Frontal cortex (tissue), 4 donors: ENCODE measurements at places on chromosomes 5 and 9.

DNA sequence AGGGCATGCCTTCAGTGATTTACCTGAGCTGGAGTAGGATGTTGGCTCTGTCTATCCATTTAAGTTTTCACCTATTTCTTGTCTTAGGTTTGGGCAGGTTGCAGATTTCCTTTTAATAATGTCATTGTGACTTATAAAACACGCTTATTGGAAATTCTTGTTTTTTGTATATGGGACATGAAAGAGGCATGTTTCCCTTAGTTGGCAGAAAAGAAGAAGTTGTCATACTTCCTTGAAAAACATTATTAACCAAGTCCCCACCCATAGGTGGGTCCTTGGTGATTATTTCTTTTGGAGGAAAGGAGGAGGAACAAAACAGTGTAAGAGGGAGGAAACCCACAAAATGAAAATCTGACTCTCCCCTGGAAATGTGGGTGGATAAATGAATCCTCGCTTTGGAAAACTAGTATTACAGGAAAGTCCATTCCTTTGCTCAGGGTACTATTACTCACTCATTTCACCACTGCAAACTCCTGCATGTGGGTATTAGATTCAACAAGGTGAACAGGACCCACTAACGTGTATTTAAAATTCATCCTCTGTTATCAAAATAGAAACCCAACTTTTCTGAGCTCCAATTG is 9.3 kb downstream of the CER1 start:
- DNase-seq: no peak

DNA sequence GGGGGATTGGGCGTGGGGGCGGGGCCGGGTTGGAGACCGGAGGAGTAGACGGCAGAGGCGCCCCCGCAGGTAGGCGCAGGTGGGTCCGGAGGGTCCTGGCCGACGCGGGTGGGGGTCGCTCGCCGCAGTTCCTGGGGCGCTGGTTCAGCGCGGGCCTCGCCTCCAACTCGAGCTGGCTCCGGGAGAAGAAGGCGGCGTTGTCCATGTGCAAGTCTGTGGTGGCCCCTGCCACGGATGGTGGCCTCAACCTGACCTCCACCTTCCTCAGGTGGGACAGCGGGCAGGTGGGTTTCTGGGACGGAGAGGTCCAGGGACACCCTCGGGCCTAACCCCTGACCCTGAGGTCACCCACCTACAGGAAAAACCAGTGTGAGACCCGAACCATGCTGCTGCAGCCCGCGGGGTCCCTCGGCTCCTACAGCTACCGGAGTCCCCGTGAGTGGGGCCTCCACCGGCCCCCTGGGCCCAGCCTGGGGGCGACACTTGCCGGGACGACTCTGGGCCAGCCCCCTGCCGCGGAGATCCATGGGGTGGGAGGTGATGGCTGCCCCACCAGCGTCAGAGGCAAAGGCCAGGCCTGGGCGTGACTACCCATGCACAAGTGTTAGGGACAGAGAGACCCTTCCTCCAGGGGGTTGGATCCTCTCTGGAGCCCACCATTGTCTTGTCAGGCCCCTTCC is 1.7 kb downstream of the PTGDS start:
- no peak for DNase-seq

- no peak for DNase-seq
Measured at GRCh38 chr5:144247131-144247530, 76.5 kb downstream of the KCTD16 start.

GRCh38 chr9:92455217-92455616 is 27.1 kb downstream of the ASPN start:
- DNase-seq: no peak

- DNase-seq: no peak
Measured at GRCh38 chr5:92147798-92148197, 764.7 kb upstream of the ARRDC3 start.

- no peak for DNase-seq
Measured at GRCh38 chr9:71602652-71603051, 165.7 kb downstream of the CEMIP2 start.

DNA sequence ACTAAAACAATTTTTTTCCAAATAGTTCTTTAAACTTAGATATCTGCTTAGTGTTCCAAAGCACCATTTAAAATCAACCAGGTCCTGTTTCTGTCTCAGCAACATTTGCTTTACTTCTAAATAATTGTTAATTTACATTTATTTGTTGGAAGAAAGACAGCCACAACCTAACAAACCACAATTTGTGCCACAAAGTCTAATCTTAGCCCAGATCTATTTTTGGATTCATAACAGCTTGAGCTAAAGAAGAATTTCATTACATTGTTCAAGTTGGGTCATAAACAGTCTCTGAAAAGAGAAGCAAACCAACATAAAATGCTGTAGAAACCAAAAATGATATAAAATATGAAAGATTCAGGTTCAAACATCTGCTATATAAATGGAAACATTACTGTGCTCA is 24.4 kb downstream of the MLLT3 start:
- no peak for DNase-seq

GRCh38 chr5:141084487-141084989 is 9.9 kb upstream of the PCDHB2 start:
- peak; percentile 15 for DNase-seq

GRCh38 chr5:42583322-42583721 is 160.1 kb downstream of the GHR start:
- peak; percentile 13 for DNase-seq

GRCh38 chr9:110251212-110251611 is 5.1 kb downstream of the TXN start:
- no peak for DNase-seq

GRCh38 chr9:110767559-110768063 is 99.0 kb downstream of the MUSK start:
- no peak for DNase-seq

DNA sequence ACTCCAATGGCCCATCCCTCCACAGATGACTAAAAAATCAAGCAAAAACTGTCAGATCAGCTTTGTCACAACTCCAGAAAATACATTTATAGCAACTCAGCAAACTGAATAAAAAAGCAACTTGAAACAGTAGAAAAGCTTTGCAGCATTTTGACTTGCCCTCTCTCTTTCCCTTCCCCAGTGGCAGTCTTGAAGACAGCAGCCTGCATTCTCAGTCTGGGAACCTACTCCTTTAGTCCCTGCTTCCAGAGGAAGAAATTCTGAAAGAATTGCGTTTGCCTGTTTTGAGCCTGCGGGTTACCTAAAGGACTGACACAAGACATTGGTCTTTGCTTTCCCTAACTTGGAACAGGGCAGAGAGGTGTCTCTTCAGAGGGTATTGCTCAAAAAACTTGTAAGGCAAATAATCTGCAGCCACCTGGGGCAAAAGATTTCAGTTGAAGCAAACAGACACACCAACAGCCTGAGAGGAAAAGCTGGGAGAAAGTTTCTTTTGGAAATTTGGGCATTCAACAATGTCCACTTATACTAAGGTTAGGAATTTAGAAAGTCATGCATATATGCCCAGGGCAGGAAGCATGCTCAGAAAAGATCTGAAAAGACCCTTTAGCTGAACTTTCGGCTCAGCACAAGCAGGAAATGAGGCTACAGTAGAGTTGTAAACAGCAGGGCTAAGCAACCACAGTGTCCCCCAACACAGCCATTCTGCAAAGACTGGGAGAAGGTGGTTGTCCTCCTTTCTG is 15.2 kb upstream of the SLC35D2 start:
- no peak for DNase-seq

DNA sequence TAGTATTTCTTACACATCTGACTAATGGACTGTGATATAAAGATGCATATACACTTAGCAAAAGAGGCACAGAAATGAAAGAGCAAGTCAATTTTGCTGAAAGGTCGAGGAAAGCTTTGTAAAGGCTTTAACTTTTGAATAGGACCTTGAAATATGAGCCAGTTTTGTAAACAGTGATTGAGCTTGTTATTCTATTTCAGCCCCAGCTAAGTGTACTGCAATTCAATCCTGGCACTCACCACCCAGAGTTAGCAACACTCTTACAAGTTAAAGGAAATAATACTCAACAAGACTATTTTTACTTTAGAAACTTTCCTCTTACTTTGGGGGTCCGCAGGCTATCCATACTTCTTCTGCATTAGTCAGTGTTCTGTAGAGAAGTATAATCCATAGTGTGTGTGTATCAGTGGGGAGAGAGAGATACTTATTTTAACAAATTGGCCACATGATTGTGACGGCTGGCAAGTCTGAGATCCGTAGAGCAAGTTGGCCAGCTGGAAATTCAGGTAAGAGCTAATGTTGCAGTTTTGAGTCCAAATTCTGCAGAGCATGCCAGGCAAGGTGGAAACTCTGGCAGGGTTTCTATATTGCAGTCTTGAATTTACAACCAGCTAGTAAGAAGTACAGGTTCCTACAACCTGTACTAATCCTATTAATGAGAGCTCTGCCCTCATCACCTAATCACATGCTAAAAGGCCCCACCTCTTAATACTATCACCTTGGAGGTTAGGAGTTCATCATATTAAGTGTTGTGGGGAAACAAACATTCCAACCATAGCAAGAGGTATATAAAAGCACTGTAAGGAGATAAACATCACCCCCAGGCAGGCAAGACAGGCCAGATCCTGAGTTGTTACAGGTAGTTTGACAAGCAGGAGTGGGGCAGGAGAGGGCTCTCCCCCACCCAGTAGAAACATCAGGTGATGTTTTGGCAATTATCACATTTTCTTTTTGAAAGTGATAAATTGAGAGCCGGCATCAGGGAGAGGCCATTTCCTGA is 33.6 kb downstream of the IL7R start:
- DNase-seq: no peak

DNA sequence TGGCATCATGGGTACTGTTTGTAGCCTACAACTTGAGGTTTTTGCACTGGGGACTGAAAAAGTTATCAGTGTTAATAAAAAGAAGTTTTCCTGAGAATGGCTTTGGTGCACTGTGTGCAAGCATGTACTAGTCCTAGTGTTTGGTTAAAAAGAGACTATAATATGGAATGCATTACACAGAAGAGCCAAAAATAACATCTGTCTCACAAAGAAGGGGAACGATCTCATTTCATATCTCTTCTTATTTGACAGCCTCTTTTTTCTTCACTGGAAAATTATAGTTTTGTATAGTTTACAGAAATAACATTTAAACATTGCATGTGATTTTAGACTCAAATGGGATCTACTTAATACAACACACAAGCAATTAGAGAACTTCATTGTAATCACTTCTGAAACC is 127.0 kb upstream of the GDNF start:
- DNase-seq: no peak

DNA sequence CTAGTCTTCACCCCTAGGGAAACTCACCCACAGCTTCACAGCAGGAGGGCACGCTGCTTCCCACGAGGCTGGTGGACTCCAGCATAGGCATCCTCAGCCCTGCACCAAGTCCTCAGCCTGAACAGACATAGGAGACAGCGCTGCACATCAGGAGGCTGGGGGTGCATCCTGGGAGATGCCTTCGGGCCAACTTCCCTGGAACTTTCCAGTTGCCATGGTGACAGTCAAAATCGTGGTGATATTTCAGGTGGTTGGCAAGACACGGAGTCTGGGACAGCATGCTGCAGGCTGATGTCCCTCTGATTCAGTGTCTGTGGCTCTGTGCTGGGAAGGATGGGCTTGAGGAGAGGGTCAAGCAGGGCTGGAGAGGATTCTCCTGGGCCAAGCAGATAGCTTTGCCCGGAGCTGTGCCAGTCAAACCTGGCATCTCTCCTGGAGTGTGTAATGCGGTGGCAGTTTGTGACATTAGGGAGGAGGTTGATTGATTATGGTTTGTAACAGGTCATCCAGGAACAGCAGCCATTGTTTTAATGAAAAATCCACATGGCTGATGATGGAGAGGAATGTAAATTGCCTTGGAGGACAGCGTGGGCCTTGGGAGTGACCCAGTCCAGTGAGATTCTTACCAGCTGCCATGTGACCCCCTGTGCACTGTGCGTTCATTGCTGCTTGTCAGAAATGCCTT is 35.6 kb upstream of the SEMA4D start:
- DNase-seq: no peak

GRCh38 chr9:135965124-135965756 is 4.1 kb upstream of the UBAC1 start:
- DNase-seq: no peak

GRCh38 chr9:81989700-81990099 is 1.1 kb downstream of the SPATA31D1 start:
- DNase-seq: no peak

DNA sequence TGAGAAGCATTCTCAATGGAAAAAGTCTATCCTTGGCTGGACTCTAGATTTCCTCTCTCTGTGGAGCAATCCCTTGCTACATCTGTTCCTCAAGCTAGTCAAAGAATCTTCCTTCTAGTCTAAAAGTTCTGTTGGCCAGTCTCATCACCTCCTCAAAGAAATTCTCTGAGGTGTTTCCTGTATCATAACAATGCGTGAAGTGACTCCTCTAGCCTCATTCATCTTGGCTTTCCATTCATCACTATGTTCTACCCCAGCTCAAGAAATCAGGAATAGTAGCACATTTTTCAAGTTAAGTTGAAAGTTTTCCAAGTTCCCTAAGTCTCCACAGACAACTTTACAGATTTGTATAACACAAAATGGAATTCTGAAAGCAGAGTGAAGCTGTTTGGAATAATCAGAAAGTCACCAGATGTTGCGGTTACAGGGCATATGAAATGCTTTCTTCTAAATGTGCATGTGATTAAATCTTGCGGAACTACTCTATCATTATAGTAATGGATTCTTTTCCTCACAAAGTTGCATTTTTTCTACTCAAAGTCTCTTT is 176.6 kb upstream of the FREM1 start:
- DNase-seq: no peak

GRCh38 chr9:11338130-11338529 is 725.3 kb upstream of the PTPRD start:
- no peak for DNase-seq

GRCh38 chr9:91972076-91972626 is 22.1 kb upstream of the ROR2 start:
- no peak for DNase-seq

DNA sequence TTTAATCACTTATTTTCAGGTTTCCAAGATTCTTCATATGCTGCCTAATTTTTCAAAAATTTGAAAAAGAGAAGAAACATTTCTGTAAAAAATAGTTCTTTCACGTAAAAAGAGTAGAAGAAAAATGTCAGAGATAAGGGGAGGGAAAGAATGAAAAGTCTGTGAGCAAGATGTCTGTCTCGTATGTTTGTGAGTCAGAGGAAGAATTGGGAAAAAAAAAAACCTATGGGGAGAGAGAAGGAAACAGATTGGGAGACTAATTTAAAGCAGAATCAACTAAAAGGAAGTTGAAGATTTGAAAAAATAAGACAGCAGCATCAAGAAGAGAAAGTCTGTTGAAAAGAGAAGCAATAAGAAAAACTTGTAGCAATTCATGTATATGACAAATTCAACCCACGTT is 456.3 kb downstream of the HINT1 start:
- no peak for DNase-seq

- DNase-seq: no peak
Measured at GRCh38 chr9:86721843-86722705, 225.2 kb downstream of the GAS1 start.

GRCh38 chr9:38018958-38019602 is 49.9 kb downstream of the SHB start:
- no peak for DNase-seq

- DNase-seq: peak; percentile 10
Measured at GRCh38 chr5:103041071-103041676, 78.8 kb downstream of the GIN1 start.

DNA sequence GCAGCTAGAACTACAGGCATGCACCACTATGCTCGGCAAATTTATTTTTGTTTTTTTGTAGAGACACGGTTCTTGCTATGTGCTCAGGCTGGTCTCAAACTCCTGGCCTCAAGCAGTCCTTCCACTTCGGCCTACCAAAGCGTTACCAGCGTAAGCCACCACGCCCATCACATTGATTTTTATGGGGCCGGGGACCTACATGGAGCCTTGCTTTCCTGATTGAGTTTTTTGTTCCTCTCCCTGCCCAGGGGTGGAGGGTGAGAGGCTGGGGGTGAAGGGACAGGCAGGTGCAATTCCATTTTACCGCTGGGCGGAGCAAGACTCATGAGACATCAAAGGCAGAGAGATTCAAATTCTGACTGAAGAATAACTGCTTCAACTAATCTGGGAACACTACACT is 1.9 kb downstream of the ALDH1B1 start:
- DNase-seq: no peak
